ENCODE measurements at places on chromosomes 6 and 20. TPM values are rescaled to one million over a fixed set of nuclear protein-coding genes. Genes with fewer than 3 reads are reported as not detected.

GRCh38 chr20:51650685-51651134 is 108.2 kb upstream of the NFATC2 start:
- H3K4me1 ChIP-seq, result peaks cover 8% of the 10 kb centered on the region
- peaks cover under 1% of the 10 kb centered on the region for H3K36me3 ChIP-seq
- H3K27ac ChIP-seq, result no peak overlapping the region

The DEF6 gene
- total RNA-seq, result 3.8 TPM

GRCh38 chr6:54805077-54805476 is 41.5 kb upstream of the FAM83B start:
- H3K27ac ChIP-seq, result no peak overlapping the region
- peaks cover 25% of the 10 kb centered on the region for H3K4me1 ChIP-seq
- no peaks in the 10 kb centered on the region for H3K36me3 ChIP-seq
- H3K4me3 ChIP-seq, result no peak overlapping the region

GRCh38 chr20:1992359-1993110 is 1.3 kb downstream of the PDYN start:
- H3K4me3 ChIP-seq, result no peak overlapping the region
- H3K27me3 ChIP-seq, result peaks cover 64% of the 10 kb centered on the region
- H3K27ac ChIP-seq, result no peak overlapping the region
- peaks cover 4% of the 10 kb centered on the region for H3K4me1 ChIP-seq
- no peak for DNase-seq
- H3K36me3 ChIP-seq, result no peaks in the 10 kb centered on the region

DNA sequence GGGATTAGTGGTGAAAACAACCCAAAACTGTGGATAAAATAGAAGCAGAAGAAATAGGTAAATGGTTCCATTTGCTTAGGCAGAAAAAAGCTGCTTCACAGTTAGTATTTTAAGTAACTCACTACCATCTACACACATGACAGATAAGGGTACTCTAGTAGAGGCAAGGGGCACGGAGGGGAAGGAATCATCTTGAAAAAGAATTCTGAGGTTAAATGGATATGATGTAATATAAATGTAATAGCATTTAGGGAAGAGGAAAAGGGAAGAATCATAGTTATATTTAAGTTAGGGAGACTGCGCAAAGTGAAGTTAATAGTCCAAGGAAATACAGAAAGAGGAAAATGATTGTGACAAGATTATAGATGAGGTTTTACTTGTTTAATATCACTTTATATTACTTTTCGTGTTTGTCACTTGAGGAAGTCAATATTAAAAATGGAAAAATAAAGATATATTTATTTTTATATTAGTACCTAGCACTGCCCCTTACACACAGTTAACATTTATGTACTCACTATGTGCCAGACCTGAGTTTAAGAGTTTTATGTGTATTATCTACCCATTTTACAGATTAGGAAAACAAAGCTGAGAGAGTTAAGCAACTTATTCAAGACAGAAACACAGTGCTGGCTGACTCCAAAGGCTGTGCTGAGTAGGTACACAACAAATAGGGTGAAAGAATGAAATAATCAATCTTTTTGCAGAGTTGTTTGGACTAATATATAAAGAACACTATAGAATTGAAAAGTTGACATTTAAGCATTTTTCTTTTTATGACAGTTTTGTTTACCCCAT is 128.1 kb downstream of the REV3L start:
- peaks cover 32% of the 10 kb centered on the region for H3K36me3 ChIP-seq
- peaks cover 15% of the 10 kb centered on the region for H3K4me1 ChIP-seq
- DNase-seq, result no peak
- H3K27ac ChIP-seq, result no peak overlapping the region
- H3K27me3 ChIP-seq, result no peaks in the 10 kb centered on the region
- H3K4me3 ChIP-seq, result no peak overlapping the region

GRCh38 chr6:41442800-41443501 is 103.2 kb upstream of the FOXP4 start:
- H3K4me1 ChIP-seq, result no peaks in the 10 kb centered on the region
- no peak overlapping the region for H3K27ac ChIP-seq
- DNase-seq, result no peak
- peaks cover 50% of the 10 kb centered on the region for H3K27me3 ChIP-seq
- no peak overlapping the region for H3K4me3 ChIP-seq

DNA sequence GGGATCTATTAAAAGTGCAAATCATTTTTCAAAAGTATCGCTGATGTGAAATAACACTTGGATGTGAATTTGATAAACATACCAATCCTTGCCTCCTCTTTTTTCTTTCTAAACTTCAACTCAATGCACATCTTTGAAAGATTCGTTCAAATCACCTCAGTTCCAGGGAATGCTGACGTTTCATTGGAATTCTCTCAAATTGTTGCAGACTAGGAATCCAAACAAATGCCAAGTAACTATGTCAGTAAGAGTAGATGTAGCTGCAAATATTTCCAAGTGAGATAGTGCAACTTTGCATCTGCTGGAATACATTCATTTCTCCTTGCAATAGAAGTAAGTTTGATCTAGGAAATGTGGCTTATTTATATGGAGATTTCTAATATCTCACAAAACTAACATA is 220.7 kb downstream of the FUT9 start:
- no peaks in the 10 kb centered on the region for H3K27me3 ChIP-seq
- H3K4me1 ChIP-seq, result no peaks in the 10 kb centered on the region
- H3K4me3 ChIP-seq, result no peak overlapping the region
- no peak for DNase-seq
- H3K36me3 ChIP-seq, result no peaks in the 10 kb centered on the region

- peaks cover 36% of the 10 kb centered on the region for H3K4me1 ChIP-seq
- DNase-seq, result peak; percentile 4
- no peaks in the 10 kb centered on the region for H3K27me3 ChIP-seq
Observed at GRCh38 chr6:15623276-15624116, 39.3 kb downstream of the DTNBP1 start.

- peaks cover 18% of the 10 kb centered on the region for H3K4me1 ChIP-seq
- H3K4me3 ChIP-seq, result no peak overlapping the region
- H3K27me3 ChIP-seq, result peaks cover 31% of the 10 kb centered on the region
- no peak overlapping the region for H3K27ac ChIP-seq
- H3K36me3 ChIP-seq, result no peaks in the 10 kb centered on the region
Observed at GRCh38 chr20:58168843-58169242, 59.6 kb downstream of the ANKRD60 start.

GRCh38 chr6:154535851-154536250 is 25.4 kb upstream of the CNKSR3 start:
- no peaks in the 10 kb centered on the region for H3K4me1 ChIP-seq
- no peaks in the 10 kb centered on the region for H3K36me3 ChIP-seq
- H3K27me3 ChIP-seq, result peaks cover 15% of the 10 kb centered on the region
- H3K4me3 ChIP-seq, result no peak overlapping the region
- no peak for DNase-seq

- peaks cover 37% of the 10 kb centered on the region for H3K4me1 ChIP-seq
- no peaks in the 10 kb centered on the region for H3K27me3 ChIP-seq
- H3K27ac ChIP-seq, result peak overlapping the region; percentile 83
- H3K4me3 ChIP-seq, result peak overlapping the region; percentile 36
- peak; percentile 32 for DNase-seq
Observed at GRCh38 chr20:2151858-2152281, 50.2 kb downstream of the STK35 start.

- H3K4me1 ChIP-seq, result peaks cover 54% of the 10 kb centered on the region
- H3K36me3 ChIP-seq, result peaks cover 27% of the 10 kb centered on the region
- H3K27ac ChIP-seq, result no peak overlapping the region
- no peaks in the 10 kb centered on the region for H3K27me3 ChIP-seq
Observed at GRCh38 chr6:161033667-161034066, 42.1 kb downstream of the MAP3K4 start.

DNA sequence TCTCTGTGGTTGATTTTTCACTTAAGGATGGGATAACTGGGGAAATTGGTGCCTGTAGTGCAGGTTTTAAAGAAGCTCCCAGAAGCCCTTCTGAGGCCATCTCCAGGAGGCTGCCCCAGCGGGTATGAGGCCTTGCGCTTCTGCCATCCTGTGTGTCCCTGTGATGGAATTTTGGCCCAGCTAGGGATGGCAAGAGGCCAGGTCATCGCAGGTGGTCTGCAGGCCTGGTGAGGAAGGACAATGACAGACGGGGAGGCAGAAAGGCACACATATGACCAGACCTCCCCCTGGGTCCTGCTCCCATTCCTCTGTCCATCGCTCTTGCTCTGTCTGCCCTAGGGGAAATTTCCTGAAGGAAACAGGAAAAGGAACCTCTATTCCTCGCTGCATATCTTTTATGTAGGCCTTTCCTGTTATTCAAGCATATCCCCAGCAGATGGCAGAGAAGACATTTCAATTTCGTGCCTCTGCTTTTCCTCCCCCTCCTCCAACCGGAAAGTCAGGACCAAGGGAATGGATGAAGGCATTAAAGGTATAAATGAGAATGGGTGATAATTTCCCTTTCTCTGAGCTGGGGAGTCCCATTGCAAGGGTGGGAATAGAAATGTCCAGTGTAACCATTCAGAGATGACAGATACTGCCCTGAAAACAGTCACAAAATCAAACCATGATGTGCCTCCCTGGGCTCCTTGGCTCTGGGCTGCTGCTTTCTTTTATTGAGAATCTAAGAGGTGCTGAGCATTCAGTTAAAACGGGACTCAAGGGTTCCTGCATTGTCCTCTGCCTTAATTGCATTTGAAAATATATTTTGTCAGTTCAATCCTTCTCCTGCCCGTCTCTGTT is 17.6 kb upstream of the HLA-F start:
- peak; percentile 53 for DNase-seq
- H3K4me1 ChIP-seq, result no peaks in the 10 kb centered on the region
- H3K27ac ChIP-seq, result no peak overlapping the region
- no peaks in the 10 kb centered on the region for H3K36me3 ChIP-seq
- no peak overlapping the region for H3K4me3 ChIP-seq

- DNase-seq, result no peak
- H3K27ac ChIP-seq, result no peak overlapping the region
- H3K4me1 ChIP-seq, result peaks cover 29% of the 10 kb centered on the region
- no peaks in the 10 kb centered on the region for H3K36me3 ChIP-seq
- H3K27me3 ChIP-seq, result peaks cover 8% of the 10 kb centered on the region
Observed at GRCh38 chr20:40965671-40966070, 63.0 kb upstream of the TOP1 start.

The SIRPA gene
- 51.2 TPM for total RNA-seq

DNA sequence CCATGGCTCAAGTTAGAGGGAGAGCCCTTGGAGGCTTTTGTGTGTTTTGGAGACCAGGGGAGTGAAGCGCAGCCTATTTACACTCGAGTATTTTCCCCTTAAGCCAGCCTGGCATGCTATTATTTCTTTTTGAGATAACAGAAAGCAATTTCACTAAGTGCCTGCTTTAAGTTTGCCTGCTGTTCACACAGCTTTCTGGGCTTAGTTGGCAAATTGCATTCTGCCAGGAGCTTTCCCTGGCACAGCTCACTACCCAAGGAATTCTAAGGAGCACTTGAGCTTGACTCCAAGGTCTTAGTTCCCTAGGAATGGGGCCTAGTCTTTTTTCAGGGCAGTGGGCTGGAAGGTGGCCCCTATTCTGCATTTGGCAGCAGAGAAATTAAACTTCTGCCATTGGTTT is 19.0 kb upstream of the ASXL1 start:
- H3K27ac ChIP-seq, result no peak overlapping the region
- H3K4me3 ChIP-seq, result no peak overlapping the region
- H3K4me1 ChIP-seq, result peaks cover 40% of the 10 kb centered on the region
- no peak for DNase-seq

GRCh38 chr6:78345882-78346281 is 521.5 kb upstream of the IRAK1BP1 start:
- H3K4me1 ChIP-seq, result no peaks in the 10 kb centered on the region
- no peaks in the 10 kb centered on the region for H3K27me3 ChIP-seq
- H3K36me3 ChIP-seq, result no peaks in the 10 kb centered on the region
- no peak for DNase-seq
- H3K4me3 ChIP-seq, result no peak overlapping the region

GRCh38 chr6:163757520-163757919 is 343.0 kb downstream of the QKI start:
- peaks cover 2% of the 10 kb centered on the region for H3K36me3 ChIP-seq
- no peak for DNase-seq
- peaks cover 30% of the 10 kb centered on the region for H3K4me1 ChIP-seq
- no peak overlapping the region for H3K27ac ChIP-seq

The ADGRB3 gene
- not detected for total RNA-seq

GRCh38 chr6:106087548-106088325 is 1.6 kb downstream of the PRDM1 start:
- DNase-seq, result peak; percentile 78
- peak overlapping the region; percentile 91 for H3K4me3 ChIP-seq
- peaks cover 84% of the 10 kb centered on the region for H3K4me1 ChIP-seq
- H3K27me3 ChIP-seq, result peaks cover 2% of the 10 kb centered on the region

- no peaks in the 10 kb centered on the region for H3K4me1 ChIP-seq
- no peak overlapping the region for H3K27ac ChIP-seq
- H3K27me3 ChIP-seq, result no peaks in the 10 kb centered on the region
- no peaks in the 10 kb centered on the region for H3K36me3 ChIP-seq
- no peak for DNase-seq
Observed at GRCh38 chr6:124797224-124797623, 165.0 kb upstream of the RNF217 start.

The ADTRP gene
- 0.95 TPM for total RNA-seq

DNA sequence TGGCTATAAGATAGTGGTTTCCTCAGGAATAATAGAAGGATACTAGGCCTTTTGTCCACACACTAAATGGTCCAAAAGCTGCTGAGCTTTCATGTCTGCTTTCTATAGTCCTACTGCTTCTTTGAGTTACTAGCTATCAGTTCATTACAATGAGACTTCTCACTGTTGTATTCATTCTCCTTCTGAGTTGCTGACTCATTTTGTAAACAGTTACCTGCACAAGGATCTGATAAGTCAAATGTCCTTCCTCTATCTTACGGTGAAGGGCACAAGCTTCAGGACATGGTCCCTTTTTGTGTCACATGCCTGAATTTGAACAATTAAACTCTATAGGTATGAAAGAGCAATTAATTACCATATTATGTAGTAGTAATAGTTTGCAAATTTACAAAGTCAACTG is 90.5 kb downstream of the MAN1A1 start:
- H3K4me1 ChIP-seq, result no peaks in the 10 kb centered on the region
- no peaks in the 10 kb centered on the region for H3K27me3 ChIP-seq
- no peak for DNase-seq

The BFSP1 gene
- 1.8 TPM for total RNA-seq

DNA sequence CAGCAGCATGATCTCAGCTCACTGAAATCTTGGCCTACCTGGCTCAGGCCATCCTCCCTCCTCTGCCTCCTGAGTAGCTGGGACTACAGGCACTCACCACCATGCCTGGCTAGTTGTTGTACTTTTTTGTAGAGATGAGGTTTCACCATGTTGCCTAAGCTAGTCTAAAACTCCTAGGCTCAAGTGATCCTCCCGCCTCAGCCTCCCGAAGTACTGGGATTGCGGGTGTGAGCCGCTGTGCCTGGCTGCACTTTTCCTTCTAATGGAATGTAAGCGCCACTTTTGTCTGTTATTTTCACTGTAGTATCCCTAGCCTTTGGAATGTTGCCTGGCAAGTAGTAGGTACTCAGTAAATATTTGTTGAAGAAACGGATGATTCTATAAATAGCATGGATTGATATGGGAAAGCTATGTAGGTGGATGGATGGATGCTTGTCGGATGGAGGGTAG is 10.4 kb upstream of the TRIB3 start:
- H3K36me3 ChIP-seq, result no peaks in the 10 kb centered on the region
- peaks cover 59% of the 10 kb centered on the region for H3K4me1 ChIP-seq
- no peak overlapping the region for H3K4me3 ChIP-seq
- H3K27ac ChIP-seq, result peak overlapping the region; percentile 58

GRCh38 chr20:32670773-32671455 is 2.8 kb downstream of the C20orf203 start:
- DNase-seq, result no peak
- H3K4me1 ChIP-seq, result no peaks in the 10 kb centered on the region
- H3K36me3 ChIP-seq, result no peaks in the 10 kb centered on the region

The WFDC2 gene
- not detected for total RNA-seq

- peaks cover 11% of the 10 kb centered on the region for H3K27me3 ChIP-seq
- DNase-seq, result no peak
- no peak overlapping the region for H3K4me3 ChIP-seq
- no peak overlapping the region for H3K27ac ChIP-seq
Observed at GRCh38 chr20:23027721-23028120, 7.4 kb upstream of the SSTR4 start.
